CD8-positive, alpha-beta T cell (primary cell): ENCODE measurements at places on chromosomes 11 and 22.

GRCh38 chr11:26948881-26949280 lies 45.0 kb upstream of the FIBIN start:
- DNase-seq: no peak

- no peak for DNase-seq
These were observed 3.4 kb upstream of the MCAM start for GRCh38 chr11:119320240-119320775.

- DNase-seq: no peak
These were observed 42.0 kb upstream of the HORMAD2 start for GRCh38 chr22:30038219-30038618.

DNA sequence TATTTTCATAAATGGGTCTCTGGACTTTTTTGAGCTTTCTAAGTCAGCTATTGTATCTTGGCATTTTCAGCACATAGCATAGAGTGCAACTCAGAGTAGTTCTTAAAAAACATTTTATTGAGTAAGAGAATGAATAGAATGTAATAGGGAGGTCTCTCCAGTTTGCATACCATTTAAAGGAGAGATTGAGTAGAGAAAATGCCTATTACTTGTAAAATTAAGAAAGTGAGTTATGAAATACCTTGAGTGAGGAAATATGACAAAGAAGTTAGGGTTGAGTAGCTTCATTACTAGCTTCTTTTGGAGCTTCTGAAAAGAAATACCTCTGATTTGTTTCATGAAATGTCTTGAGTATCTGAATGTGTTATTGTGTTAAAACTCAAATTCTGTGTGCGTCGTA lies 140.0 kb downstream of the AASDHPPT start:
- DNase-seq: no peak

GRCh38 chr11:15128621-15129020 lies 13.9 kb downstream of the INSC start:
- DNase-seq: no peak

GRCh38 chr11:134343646-134344045 lies 11.9 kb downstream of the GLB1L2 start:
- no peak for DNase-seq

- DNase-seq: no peak
These were observed 902.4 kb upstream of the RAG2 start for GRCh38 chr11:37500425-37500824.

GRCh38 chr11:85712953-85713352 lies 27.0 kb upstream of the CCDC89 start:
- no peak for DNase-seq

GRCh38 chr11:57239348-57239747 lies 2.3 kb upstream of the APLNR start:
- no peak for DNase-seq
